Tracheal epithelial cell (primary cell): ENCODE measurements at places on chromosomes 2 and 18. TPM values are rescaled to one million over a fixed set of nuclear protein-coding genes. Genes with fewer than 3 reads are reported as not detected.

Gene DDX1
- total RNA-seq, result 66.3 TPM in 2 replicates

Gene ZNF804A
- total RNA-seq, result not detected in 2 replicates

Gene SEC11C
- 24.3 and 30.1 TPM in 2 replicates for total RNA-seq

Gene MGAT4A
- 2.4 and 4.3 TPM in 2 replicates for total RNA-seq

Gene AMER3
- total RNA-seq, result not detected in 2 replicates

Gene MCFD2
- total RNA-seq, result 81.7 and 83.8 TPM in 2 replicates

Gene TUBA3E
- total RNA-seq, result not detected in 2 replicates

Gene ARHGAP15
- not detected in 2 replicates for total RNA-seq

Gene TTR
- not detected in 2 replicates for total RNA-seq

Gene ABHD3
- total RNA-seq, result 6.7 and 7.9 TPM in 2 replicates

Gene NTSR2
- total RNA-seq, result not detected in 2 replicates

Gene MIB1
- 73.3 and 84.4 TPM in 2 replicates for total RNA-seq

Gene DUSP19
- total RNA-seq, result 0.24 and 0.43 TPM in 2 replicates

Gene TUBA4A
- 75.5 and 161 TPM in 2 replicates for total RNA-seq

Gene EPHA4
- 3.6 and 5.8 TPM in 2 replicates for total RNA-seq

Gene ITGA6
- total RNA-seq, result 170 and 471 TPM in 2 replicates

Gene FAP
- total RNA-seq, result 0.85 and 2.7 TPM in 2 replicates

Gene DSG1
- total RNA-seq, result 0.21 and 0.72 TPM in 2 replicates

Gene LOXL3
- 0.21 and 1.4 TPM in 2 replicates for total RNA-seq

Gene PID1
- total RNA-seq, result 4.3 and 5.8 TPM in 2 replicates

Gene KLHL14
- 0.24 TPM in 1 of 2 replicates, not detected in the other for total RNA-seq

Gene SERPINB12
- total RNA-seq, result 0.43 and 0.48 TPM in 2 replicates

Gene CTLA4
- not detected in 2 replicates for total RNA-seq

Gene GNLY
- total RNA-seq, result not detected in 2 replicates

Gene FOXD4L1
- under 0.01 TPM in 2 replicates for total RNA-seq

Gene DNAJC5G
- total RNA-seq, result not detected in 2 replicates

Gene HJURP
- 0.85 and 2.2 TPM in 2 replicates for total RNA-seq

Gene AQP12B
- not detected in 2 replicates for total RNA-seq

Gene TMEM169
- 0.72 TPM in 1 of 2 replicates, not detected in the other for total RNA-seq

Gene ERICH2
- 0.72 and 7.0 TPM in 2 replicates for total RNA-seq

Gene CGREF1
- total RNA-seq, result 8.7 TPM in 1 of 2 replicates, not detected in the other

Gene RBKS
- 1.1 and 1.9 TPM in 2 replicates for total RNA-seq

Gene UGT1A6
- total RNA-seq, result 23.2 and 60.5 TPM in 2 replicates

Gene OSR1
- total RNA-seq, result 0.72 and 1.7 TPM in 2 replicates

Gene RNF125
- 0.72 and 1.5 TPM in 2 replicates for total RNA-seq

Gene ANKRD62
- total RNA-seq, result 0.21 TPM in 1 of 2 replicates, not detected in the other

Gene SLC4A5
- total RNA-seq, result 0.24 and 0.64 TPM in 2 replicates

Gene ZFP36L2
- total RNA-seq, result 12.0 and 20.5 TPM in 2 replicates

Gene WDR43
- total RNA-seq, result 90.6 and 116 TPM in 2 replicates

Gene GYPC
- total RNA-seq, result 0.64 and 7.7 TPM in 2 replicates

Gene TDRD15
- under 0.01 TPM in 1 of 2 replicates, not detected in the other for total RNA-seq

Gene TRIM54
- 0.24 and 0.43 TPM in 2 replicates for total RNA-seq

Gene REG1B
- total RNA-seq, result not detected in 2 replicates

Gene SERPINB3
- 33.7 and 83.3 TPM in 2 replicates for total RNA-seq

Gene UBE2E3
- 38.8 and 39.8 TPM in 2 replicates for total RNA-seq
